Esophagus squamous epithelium (tissue), 5 donors: ENCODE measurements at places on chromosomes 3 and 15.

DNA sequence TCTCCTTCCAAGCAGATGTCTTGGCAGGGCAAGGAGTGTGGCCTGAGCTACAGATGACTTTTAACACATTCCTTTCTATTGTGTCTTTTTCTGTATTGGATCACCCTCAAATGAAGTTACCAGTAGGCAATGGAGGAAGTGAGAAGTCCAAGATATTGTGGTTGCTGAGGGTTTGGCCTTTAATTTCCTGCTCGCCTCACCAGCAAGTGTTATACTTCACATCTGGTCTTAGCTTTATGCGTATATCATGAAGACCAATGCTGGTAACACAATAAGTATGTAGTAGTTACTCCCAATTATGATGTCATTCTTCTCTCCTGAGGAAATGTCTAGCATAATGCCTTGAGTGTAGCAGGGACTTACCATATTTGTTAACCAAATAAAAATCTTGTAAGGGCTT is 179.9 kb downstream of the ZIC1 start:
- DNase-seq, result no peak

DNA sequence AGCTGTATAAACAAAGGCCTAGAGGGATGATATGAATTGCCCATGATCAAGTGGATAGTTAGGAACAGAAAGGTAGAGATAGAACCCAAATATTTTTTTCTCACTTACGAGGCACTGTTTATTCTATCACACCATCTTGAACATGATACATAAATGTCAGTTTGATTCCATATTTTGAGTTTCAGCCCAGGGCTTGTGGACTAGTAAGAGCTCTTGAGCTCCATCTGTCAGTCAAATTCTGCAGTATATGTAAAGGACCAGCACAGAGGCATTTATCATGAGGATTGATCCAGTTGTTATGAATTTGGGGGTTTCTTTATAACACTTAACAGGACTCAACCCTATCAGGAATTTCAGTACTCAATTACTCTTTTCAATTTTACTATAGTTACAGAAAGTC is 4.8 kb downstream of the SLC27A2 start:
- DNase-seq, result no peak

DNA sequence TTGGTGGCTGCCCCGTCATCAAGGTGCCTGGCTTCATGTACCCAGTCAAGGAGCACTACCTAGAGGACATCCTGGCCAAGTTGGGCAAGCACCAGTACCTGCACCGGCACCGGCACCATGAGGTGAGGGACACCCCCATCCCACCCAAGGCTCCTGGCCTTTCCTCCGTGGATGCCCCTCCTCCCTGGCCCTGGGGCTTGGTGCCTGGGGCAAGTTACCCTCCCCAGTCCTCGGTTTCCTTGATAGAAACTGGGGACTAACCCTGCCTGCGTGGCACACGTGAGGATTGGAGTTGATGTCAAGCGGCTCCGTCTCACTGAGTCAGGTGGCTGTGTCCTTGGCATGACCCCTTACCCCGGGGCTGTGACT is 43.9 kb downstream of the DHX30 start:
- DNase-seq, result no peak

DNA sequence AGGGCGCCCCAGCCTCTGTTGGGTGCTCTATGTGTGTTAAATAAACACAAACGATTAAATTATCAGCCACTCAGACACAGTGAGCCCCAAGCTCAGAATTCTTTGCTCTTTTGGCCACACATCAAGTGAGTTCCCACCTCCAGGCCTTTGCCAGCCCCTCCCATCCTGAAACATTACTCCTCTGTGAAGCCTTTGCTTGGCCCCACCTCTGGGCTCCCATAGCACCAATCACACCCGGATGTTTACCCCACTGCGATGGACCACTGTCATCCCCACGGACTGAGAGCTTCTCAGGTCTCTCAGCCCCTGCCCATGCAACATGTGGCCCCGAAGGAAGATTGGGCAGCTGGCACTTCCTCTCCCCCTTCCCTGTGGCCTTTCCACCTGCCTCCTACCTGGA is 85.1 kb downstream of the NUP210 start:
- DNase-seq, result no peak

DNA sequence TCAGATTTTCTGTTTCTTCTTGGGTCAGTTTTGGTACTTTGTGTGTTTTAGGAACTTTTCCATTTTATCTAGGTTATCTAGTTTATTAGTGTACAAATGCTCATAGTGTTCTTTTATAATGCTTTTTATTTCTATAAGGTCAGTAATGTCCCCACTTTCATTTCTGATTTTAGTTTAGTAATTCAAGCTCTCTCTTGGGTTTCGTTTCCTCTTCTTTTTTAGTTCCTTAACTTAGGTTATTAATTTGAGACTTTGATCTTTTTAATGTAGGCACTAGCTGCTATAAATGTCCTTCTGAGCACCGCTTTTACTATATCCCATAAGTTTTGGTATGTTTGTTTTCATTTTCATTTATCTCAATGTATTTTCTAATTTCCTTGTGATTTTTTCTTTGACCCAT is 27.0 kb upstream of the CD200R1L start:
- no peak for DNase-seq

GRCh38 chr3:125107861-125108567 is 52.2 kb upstream of the HEG1 start:
- no peak for DNase-seq

DNA sequence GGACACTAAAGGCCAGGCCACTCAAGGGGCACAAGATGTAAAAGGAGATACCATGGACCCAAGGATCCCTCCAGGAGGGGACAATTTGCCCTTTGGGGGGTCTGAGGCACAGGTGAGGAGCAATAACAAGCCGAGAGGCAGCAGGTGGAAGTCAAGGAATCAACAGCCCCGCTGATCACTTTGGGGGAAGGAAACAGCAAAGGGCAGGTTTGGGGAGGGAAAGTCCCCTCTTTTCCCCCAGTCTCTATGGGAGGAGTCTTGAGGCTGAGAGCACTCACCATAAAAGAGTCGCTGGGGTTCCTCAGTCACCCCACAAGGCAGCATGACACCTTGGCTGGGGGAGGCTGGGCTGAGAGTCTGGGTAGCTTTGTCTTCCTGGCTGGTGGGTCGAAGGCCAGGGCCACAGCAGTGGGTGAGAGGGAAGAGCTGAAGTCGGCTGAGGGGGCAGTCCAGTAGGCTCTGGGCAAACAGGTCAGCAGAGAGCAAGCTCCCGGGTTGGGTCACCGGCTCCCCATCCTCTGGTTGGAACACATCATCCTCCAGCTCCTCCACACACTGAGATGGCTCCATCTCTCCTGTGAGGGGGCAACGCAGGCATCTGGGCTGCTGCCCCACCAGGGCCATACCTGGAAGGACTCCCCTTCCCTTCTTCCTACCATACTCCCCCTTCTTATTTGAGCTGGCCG is 3.0 kb downstream of the BMF start:
- no peak for DNase-seq

DNA sequence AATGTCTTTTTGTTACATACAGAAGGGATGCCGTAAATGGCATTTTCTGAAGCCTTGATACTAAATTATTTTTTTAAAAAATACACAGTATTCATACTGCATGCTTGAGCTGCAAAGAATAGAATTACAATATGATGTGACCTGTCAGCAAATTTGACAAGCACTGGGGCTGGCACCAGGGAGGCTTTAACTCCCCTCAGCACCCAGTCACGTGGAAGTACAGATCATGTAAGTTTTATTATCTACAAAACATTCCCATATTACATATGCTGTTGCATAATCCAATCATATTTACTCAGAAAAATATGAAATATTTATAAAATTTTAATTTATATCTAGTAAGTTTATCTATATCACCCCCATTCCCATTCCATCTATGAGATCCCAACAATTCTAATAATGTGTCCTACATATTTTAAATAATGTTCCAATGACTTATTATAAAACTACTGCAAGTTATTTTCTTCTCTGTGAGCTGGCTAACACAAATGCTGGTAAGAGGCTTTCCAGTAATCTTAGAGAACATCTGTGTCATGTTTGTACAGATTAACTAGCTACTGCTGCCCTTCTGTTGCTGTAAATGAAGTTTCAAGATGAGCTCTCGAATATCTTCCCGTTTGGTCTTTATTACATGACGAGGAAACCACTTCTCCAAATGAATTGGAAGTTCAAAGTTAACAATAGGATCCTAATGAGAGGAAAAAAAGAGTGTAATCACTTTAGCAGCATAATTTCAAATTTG is 5.2 kb upstream of the IMPG2 start:
- no peak for DNase-seq

DNA sequence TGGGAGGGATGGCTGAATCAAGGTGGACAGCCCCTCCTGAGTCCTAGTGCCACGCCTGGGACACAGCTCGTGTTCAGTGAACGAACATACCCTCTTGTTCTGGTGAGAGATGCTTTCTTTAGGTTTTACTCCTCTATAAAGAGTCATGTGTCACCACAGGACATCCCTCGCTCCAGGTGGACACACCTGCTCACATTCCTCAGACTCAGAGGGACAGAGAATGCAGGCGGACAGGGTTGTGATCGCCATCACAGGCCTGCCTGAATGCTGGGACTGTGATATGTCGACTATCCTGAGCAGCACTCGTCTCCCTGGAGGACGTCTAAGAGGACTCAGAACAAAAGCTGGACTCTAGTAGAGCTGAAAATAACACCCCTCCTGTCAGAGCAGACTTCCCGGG is 96.4 kb upstream of the SNRPA1 start:
- DNase-seq, result no peak

DNA sequence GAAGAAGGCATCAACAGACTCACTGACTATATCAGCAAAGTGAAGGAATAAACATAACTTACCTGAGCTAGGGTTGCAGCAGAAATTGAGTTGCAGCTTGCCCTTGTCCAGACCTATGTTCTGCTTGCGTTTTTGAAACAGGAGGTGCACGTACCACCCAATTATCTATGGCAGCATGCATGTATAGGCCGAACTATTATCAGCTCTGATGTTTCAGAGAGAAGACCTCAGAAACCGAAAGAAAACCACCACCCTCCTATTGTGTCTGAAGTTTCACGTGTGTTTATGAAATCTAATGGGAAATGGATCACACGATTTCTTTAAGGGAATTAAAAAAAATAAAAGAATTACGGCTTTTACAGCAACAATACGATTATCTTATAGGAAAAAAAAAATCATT is 17.8 kb downstream of the LMOD3 start:
- DNase-seq, result no peak

GRCh38 chr15:55552926-55553325 is 35.2 kb downstream of the PYGO1 start:
- DNase-seq, result no peak

- no peak for DNase-seq
Observed at GRCh38 chr3:102105193-102105592, 255.9 kb downstream of the NFKBIZ start.

- DNase-seq, result no peak
Observed at GRCh38 chr3:123034120-123034519, 6.6 kb upstream of the SEMA5B start.

- DNase-seq, result no peak
Observed at GRCh38 chr3:21505711-21506460, 245.1 kb downstream of the ZNF385D start.

DNA sequence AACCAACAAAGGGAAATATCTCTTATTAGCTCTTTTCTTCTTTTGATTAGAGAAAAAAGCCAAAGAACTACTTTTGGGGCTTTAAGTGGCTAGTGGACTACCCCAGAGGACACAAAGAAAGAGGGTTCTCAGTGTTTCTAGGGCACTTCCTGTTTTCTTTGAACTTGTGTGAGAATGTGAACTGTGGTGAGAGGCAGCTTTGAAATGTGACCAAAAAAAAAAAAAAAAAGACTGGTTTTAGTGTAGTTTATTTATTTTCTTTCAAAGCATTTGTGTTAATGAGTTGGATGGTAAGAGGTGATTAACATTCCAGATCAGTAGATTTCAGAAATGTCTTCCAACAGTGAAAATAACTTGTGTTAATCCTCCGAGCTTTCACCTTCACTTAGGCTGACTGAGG is 32.4 kb downstream of the SELENOT start:
- DNase-seq, result no peak

DNA sequence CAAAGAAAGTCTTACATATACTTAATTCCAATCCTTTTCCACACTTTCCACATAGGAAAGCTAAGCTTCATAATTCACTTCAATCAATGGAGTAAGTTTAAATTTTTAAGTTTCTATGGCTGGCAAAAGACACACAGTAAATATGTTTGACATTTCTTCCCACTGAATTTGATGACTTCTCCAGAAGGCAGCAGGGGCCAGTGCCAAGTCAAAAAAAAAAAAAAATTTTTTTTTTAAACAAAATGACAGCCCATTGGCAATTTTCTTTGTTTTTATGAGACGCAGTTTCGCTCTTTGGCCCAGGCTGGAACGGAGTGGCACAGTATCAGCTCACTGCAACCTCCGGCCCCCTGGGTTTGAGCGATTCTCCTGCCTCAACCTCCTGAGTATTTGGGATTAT is 28.7 kb downstream of the ATP13A3 start:
- no peak for DNase-seq

DNA sequence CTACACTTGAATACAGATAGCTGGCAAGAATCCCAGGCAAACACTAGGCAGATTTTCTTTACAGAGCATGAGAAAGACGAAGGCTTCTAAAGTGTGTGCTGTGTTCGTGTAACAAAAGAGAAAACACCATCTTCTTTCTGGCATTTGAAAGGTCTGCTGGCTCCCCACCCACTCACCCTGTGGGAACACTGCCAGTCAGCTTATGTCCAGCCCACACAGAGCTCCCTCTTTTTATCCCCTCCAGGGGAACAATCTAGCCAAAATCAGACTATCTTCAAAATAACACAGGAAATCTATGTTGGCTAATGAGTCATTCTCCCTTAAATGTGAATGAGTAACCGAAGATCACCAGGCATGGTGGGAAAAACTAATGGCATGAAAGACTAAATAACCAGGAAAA is 45.6 kb upstream of the PAQR5 start:
- DNase-seq, result no peak

DNA sequence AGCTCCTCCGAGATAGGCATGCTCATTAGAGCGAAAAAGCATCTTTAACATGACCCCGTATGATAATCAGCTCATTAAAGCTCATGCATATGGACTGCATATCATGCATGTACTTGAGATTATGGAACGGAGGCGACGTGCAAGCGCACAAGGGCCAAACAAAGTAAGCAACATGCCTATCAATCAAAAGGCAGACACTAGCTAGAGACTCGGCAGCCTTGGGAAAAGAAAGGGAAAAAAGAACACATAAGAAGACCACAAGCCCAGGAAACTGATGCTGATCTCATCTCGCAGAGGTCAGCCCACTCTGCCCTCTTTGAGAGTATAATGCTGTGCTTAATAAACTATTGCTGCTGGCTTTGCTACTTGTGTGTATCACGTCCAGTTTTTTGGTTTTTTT is 2.6 kb upstream of the ACOX2 start:
- DNase-seq, result no peak

- no peak for DNase-seq
Observed at GRCh38 chr3:101270149-101270548, 50.2 kb downstream of the IMPG2 start.
